AG10803 (cell line): ENCODE measurements at places on chromosomes 12 and 14.

DNA sequence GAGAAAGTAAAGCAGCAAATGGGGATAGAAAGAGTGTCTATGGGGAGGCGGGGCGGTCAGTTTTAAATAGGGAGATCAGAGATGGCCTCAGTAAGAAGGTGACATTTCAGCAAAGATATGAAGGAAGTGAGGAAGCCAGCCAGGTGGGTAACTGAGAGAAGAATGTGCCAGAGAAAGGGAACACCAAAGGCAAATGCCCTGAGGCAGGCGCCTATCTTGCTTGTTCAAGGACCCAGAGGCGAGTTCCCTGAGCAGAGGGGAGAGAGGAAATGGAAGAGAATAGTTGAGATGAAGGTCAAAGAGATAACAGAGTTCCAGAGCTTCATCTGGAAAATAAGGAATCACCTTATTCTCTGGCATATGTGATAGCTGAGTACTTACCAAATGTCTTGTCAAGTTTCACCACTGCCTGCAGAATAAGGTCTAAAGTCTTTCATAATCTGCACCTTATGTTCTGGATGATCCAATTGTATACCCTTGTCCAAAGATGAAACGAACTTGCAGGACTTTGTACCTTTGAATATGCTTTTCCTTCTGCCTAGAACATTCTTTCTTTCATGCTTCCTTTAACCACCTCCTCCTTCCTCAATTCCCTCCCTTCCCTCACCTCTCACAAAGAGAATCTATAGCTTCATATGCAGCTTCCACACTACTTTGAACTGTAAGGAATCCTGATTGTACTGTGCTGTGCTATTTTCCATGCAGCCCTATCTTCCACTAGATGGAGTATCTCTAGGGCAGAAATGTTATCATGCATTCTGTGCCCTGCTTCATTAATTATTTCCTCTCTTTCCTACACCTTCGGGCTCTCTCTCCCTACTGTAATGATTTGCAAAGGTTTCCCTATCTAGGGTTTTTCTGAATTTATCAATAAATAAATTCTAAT, 38.5 kb downstream of the GNPTAB start:
- no peak for DNase-seq

GRCh38 chr12:95205016-95205624, 12.1 kb downstream of the FGD6 start:
- DNase-seq: no peak

DNA sequence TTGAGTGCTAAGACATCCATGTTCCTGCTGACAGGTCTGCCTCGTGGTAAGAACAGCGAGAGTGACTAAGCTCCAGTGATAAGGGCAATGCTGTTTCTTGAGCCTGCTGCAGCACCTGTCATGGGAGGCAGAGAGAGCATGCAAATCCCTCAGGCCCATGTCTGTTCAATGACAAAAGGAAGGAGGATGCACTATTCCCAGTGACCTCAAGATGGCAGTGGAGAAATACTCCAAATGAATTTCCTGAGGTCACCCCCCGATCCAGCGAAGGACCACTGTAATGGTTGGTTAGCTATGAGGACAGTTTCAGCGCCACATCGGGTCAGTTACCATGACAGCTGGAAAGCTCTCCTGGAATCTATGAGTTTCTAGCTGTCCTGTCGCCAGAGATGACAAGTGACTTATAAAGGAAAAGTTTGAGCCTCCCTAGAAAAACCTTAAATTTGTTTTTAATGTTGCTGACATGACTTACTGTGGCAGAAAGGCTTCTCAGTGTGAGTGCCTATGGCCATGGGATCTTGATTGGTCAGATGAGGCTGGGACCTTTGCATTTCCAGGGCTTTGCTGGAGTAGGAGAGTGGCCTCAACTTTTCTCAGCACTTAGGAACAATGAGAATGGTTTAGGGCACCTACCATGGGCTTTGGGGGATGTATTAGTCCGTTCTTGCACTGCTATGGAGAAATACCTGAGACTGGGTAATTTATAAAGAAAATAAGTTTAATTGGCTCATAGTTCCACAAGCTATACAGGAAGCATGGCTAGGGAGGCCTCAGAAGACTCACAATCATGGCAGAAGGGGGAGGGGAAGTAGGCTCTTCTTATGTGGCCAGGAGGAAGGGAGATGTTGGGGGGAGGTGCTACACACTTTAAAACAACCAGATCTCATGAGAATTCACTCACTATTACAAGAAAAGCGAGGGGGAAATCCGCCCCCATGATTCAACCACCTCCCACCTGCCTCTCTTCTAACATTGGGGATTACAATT, 88.0 kb upstream of the TMEM260 start:
- peak; percentile 34 for DNase-seq

DNA sequence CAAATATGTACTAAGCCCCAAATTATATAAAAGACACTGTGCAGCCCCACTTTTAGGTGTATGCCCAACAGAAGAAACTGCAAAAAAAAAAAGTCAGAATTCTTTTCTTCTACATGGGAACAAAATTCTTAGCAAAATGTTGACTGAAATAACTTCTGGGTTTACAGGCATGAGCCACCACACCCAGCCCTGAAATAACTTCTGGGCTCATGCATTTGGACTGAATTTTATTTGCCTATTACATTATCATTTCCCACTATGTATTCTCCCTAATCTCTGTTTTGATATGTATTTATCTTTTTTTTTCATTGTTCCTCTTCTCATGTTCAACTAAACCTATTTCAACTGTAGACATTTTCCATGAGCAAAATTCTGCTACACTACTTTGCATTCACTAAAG, 169.2 kb downstream of the GRIN2B start:
- DNase-seq: no peak

GRCh38 chr14:27384124-27384523, 786.3 kb upstream of the NOVA1 start:
- no peak for DNase-seq

GRCh38 chr14:53883739-53884138, 72.9 kb downstream of the BMP4 start:
- DNase-seq: no peak

DNA sequence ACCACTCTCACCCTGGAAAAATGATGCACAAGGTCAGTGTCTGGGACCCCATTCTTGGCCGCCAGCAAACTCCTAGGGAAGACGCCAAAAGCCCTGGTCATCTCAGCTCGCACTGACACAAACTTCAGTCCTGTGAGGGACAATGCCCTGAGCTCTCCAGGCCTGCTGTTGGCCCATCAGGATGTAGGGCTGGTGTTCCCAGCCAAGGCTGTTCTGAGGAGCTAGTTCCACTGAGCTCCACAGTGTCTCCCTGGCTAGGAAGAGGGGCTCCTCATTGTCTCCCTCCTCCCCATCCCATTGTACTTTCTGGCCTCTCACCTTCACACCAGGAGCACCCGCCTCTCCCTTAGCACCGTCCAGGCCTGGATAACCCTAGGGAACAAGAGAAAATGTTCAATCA, 10.8 kb downstream of the COL2A1 start:
- DNase-seq: no peak
